Epithelial cell of proximal tubule (primary cell): ENCODE measurements at places on chromosomes 3 and 15. TPM values are rescaled to one million over a fixed set of nuclear protein-coding genes. Genes with fewer than 3 reads are reported as not detected.

Gene ARID3B
- total RNA-seq: 13.3 and 22.4 TPM in 2 replicates

Gene CD96
- total RNA-seq: 0.14 TPM in 1 of 2 replicates, not detected in the other

Gene MCF2L2
- total RNA-seq: 0.58 and 0.87 TPM in 2 replicates

Gene ANKUB1
- not detected in 2 replicates for total RNA-seq

Gene LRRK1
- total RNA-seq: 8.1 and 8.8 TPM in 2 replicates

Gene BFSP2
- not detected in 2 replicates for total RNA-seq

DNA sequence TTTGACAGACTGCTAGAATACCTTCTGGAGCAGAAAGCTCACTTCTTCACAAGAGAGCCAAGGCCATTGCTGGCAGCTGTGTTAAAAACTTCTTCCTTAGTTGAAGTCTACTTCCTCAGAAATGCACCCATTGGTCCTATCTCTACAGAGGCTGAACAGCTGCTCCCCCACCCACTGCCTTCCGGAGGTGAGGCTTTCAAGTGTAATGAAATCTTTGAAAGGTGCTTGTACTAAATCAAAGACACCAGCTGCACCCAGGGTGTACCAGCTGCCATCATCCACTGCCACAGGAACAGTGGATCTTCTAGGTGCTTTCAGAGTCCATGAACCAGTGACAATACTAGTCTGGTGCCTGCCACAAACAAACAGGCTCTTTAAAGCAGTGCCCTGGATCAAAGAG lies 26.4 kb upstream of the HERC1 start:
- DNase-seq: no peak

DNA sequence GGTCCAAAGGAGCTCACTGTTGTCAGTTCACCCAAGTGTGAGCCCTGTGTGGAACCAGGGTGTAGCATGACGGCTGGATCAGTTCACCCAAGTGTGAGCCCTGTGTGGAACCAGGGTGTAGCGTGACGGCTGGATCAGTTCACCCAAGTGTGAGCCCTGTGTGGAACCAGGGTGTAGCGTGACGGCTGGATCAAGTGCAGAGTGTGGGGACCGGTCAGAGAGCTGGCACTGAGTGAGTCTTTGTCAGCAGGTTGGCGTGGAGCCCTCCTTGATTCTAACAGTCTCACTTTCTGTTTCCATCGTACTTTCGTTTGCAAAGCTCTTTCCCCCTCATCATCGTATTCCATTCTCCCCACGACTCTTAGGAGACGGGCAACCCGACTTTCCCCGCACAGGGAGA lies 57.9 kb upstream of the DLG1 start:
- DNase-seq: no peak

DNA sequence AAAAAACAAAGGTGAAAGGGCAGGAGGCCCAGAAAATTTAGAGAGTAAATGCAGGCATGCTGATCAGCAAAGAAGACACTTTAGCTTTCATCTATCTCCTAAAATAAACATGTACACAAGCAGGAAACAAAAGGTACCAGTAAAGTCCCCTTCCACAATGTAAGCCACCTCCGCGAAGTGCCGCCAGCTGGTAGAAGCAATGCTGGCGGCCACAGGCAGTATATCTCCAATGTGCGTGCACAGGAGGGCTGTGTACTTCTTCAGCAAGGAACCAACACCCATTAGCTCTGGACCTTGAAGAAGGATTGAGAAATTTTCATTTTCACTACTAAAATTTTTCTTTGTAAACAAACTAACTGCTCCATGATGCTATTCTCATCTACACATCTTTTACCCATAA lies 75.4 kb downstream of the HERC2 start:
- no peak for DNase-seq

- DNase-seq: no peak
Observed at GRCh38 chr15:74380361-74381189, 13.1 kb upstream of the CYP11A1 start.

DNA sequence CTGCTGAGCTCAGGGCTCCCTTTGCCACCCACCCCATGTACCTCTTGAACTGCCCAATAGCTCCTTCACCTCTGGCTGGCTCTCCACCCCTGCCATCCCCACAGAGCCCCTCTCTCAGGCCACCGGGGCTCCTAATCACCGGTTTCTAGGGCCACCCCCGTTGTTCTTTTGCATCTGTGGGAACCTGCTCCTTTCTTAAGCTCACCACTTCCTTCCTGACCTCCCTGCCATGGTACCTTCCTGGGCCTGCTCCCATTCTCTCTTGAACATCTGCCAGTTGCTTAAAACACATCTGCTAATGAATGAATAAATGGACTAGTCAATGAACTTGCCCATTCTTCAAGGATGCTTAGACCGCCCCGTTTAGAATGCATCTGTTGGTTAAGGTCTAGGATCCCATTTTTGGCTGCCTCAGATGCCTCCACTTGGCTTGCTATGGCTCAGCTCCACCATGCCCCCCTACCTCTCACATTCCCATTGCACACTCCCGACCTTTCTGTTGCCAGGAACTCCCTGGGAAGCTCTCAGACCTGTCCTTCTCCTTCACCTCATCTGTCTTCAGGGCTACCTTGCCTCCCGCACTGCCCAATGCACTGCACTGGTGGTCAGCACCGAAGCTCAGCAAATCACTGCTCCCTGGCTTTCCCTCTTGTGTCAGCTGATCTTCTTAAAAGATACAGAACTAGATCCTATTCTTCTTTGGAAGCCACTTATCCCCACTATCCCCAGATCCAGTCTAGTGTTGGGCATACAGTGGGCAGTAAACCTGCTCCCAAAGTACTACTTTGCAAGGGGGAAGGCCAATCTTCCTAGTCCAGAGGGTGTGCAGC lies 9.1 kb downstream of the AMOTL2 start:
- no peak for DNase-seq

DNA sequence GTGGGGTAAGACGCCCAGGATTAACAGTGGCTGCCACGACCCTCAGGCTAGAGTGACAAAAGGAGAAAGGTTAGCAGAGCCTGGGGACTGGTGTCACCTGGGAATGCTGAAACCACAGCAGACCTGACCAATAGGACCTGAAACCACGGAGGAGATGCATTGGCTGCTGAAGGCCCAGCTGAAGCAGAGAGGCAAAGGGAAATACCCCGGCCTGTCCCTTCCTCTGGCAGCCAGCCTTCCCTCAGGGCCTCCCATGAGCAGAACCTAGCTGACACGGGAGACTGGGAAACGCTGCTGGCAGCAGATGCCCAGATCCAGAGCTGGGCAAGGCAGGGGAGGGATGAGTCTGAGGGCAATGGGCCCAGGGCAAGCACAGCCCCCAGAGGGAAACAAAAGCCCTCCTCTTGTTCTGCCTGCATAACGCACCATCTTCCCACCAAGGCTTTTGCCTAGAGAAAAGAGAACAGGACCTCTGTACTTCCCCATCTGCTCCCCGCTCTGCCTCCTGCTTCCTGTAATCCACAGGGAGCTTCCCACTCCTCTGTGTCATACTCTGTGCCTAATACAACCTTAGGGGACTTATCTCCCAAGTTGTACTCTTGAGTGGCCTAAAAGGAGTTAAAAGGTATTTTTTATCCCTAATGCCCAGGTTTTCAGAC lies 216.2 kb downstream of the ABHD5 start:
- no peak for DNase-seq

GRCh38 chr3:30347679-30348216 lies 258.7 kb upstream of the TGFBR2 start:
- DNase-seq: no peak

GRCh38 chr3:126978291-126978690 lies 4.6 kb upstream of the PLXNA1 start:
- DNase-seq: no peak

GRCh38 chr15:90907838-90908507 lies 4.9 kb downstream of the MAN2A2 start:
- DNase-seq: no peak

GRCh38 chr3:13857702-13858380 lies 22.0 kb downstream of the WNT7A start:
- DNase-seq: no peak

DNA sequence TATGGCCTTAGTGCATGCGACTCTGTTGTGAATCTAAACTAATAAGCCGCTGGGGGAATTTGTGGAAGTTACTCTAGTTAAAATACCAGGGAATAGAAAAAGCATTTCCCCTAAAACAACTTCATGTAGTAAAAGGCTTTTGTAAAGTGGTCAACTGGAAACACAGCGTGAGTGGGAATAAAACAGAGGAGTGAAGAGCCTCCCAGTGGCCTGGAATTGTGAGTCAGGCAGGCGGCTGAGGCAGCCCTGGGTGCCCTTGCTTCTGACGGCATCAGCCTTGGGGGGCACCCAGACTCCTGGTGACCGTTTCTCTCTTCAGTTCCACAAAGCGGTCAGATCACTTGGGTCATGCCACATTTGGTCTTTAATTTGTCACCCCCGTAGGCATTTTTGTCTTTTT lies 108.4 kb downstream of the GHSR start:
- DNase-seq: no peak

- DNase-seq: no peak
Observed at GRCh38 chr15:88890495-88890894, 4.8 kb downstream of the HAPLN3 start.
